ENCODE measurements at places on chromosomes 5 and 9.

DNA sequence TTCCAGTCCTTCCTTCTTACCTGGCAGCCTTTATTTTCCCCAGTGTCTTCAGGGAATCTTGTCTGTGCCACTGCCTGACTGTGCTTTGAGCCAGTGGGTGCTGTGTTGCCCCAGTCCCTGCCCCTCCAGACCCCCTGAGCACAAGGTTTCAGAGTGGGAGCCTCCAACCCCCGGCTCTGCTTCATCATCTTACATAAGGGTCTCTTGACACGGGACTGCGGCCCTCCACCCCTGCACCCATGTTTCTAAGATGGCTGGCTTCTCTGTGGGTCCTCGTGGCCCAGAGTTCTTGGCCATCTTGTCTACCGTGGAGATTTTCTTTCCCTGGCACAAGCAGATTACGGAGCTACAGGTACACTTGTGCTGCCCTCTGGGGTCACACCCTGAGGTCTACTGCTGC lies 194.1 kb downstream of the CACNA1B start:
- DNase-seq: no peak

GRCh38 chr5:158492136-158492535 lies 607.6 kb downstream of the EBF1 start:
- no peak for DNase-seq

GRCh38 chr9:2208465-2208864 lies 193.3 kb downstream of the SMARCA2 start:
- no peak for DNase-seq

- no peak for DNase-seq
Measured at GRCh38 chr9:121282277-121283079, 14.5 kb downstream of the GSN start.

DNA sequence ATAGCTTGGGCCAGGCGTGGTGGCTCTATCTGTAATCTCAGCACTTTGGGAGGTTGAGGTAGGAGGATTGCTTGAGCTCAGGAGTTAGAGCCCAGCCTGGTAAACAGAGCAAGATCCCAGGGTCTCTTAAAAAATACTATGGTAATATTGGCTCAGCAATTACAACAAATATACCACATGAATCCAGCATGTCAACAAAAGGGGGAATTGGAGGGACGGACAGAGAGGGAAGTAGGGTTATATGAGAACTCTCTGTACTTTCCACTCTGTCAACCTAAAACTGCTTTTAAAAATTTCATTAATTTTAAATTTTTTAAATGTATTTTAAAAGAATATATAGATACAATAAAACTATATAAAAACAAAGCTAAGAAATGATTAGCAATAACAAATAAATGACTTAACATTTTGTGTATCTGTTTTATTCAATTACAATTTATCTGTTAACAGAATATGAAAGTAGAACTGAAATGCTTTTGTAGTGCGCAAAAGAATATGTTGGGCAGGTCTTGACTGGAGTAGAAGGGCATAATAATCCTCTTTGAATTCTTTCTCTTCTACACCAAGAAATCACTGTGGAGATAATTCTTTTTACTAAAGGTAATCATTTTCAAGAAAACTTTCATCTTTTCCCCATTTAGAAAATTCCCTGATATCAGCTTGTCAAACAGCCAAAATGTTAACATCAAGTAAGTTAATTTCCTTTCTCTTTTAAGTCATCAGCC lies 12.9 kb upstream of the CDC42SE2 start:
- DNase-seq: no peak

DNA sequence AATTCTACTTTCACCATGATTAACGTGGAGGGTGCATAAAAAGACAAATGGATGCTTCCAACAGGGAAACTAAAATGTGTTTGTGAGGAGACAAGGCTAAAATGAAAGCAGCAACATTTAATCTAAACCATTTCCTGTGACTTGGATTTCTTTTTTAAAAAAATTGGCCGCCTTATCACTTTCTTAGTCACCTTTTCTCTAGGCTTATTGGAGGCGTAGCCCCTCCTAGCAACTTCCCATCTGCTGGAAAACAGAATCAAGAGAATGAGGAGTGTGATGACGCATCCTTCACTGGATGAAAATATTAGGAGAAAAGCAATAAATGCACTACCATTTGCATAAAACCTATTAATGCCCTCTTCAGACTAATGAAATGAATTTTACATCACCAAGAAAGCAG lies 791 bp upstream of the GPR150 start:
- no peak for DNase-seq

- DNase-seq: no peak
Measured at GRCh38 chr5:52740007-52740406, 47.7 kb upstream of the ITGA1 start.

DNA sequence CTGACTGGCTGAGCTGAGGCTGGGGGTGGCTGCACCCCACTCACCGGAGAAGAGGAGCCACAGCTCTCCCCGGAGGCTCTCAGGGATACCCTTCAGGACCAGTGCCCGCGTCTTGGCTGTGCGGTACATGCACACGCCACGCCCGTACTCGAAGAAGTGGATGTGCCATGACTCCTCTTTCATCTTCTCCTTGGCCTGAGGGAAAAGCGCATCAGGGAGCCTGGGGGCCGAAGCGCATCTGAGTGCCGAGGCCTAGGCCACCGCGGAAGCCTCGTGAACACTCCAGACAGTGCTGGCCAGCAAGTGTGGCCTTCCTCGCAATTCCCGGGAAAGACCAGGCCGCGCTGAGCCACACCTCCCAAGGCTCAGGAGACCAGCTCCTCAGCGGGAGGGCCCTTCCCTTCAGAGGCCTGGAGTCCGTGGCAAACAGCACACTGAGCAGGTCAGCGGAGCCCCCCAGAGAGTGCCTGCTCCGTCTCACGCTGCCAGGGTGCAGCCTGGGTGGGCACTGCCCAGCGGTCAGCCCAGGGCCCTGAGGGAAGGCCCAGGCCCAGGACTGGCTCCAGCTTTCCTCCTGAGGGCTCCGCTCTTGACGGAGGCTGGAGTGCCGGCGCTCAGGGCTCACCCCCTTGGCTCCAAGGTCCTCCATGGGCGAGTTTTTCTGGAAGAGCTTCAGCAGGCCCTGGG lies 20.5 kb upstream of the MRNIP start:
- no peak for DNase-seq

DNA sequence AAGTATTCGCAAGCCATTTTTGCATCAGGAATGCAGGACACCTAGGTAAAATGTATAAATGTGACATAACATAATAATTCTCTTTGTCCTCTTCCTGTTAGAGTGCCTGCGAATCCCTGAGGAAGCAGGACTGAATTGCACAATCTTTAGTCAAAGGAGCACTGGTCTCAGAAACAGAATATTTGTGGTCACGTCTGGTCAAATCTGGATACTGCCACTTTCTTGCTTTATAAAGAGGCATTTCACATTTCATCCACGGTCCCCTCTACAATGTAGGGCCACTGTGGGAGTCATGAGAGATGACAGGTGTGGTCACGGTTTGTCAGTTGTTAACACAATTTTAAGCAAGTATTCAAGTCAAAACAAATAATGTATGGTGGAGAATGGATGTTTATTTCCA lies 564.0 kb downstream of the IRX1 start:
- DNase-seq: no peak

GRCh38 chr5:173673295-173674101 lies 57.0 kb upstream of the BOD1 start:
- DNase-seq: no peak

DNA sequence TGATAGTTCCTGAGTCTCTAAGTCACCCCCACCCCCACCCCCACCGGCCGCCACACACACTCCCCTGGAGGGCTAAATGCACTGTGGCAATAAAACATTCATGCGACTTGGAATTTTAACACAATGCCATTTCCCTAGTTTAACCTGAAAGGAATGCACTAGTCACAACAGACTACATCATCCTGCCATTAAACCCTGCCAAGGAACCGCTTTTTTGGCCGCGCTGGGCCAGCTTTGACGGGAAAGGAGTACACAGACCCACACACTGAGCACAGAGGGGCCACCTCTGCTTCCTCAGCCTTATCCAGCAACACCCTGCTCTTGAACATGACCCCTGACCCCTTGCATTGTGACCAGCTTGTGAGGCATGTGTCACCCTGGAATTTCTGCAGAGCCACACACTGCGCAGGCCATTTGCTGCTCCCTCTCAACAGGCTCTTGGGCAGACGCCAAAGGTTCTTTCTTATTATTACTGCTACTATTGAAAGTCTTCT lies 165.3 kb downstream of the BNC2 start:
- DNase-seq: no peak

- no peak for DNase-seq
Measured at GRCh38 chr9:3977614-3978112, 322.2 kb downstream of the GLIS3 start.

DNA sequence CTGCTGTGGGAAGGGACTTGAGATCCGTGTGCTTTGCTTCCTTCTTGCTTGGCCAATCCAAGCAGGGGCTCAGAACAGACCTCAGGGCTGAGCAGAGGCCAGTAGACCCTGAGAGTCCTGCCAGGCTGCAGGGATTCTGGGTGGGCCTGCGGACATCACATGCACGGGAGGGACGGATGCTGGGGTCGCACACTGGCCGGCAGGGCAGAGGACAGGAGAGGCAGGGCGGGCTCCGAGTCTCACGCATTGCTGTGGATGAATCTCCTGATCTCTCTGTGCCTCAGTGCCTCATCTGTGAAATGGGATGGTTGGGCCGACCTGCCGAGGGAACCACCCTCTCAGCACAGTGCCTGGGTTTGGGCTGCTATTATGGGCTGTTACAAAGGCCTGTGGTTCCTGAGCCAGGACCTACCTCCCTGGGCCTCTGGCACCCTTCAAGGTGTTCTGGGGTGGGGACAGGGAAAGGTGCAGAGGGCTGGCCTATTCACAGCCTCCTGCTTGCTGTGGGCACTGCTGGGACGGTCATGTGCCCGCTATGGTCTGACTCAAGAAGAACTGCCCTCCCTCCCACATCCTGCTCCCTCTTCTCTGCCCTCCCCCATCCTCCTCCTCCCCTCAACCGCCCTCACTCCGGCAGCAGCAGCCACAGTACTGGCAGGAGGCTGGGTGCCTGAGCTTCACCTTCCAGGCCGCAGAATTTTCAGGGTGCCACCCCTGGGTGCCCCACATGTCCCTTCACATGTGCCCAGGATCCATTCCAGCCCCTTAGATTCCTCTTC lies 43.3 kb downstream of the NCS1 start:
- DNase-seq: no peak

DNA sequence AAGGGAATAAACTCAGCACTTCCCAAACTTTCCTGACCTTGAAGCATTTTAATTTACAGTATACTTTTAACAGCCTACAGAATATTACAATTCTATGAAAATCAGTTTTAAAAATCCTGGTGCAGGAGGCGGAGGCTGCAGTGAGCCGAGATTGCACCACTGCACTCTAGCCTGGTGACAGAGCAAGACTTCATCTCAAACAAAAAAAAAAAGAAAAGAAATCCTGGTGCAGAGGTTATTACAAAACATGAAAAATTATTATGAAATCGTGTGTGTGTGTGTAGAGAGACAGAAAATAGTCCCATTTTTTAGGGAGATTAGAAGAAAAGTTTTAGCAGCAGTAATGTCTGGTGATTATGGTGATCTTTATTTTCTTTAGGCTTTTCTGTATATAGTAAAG lies 26.9 kb downstream of the GOLPH3 start:
- DNase-seq: no peak

DNA sequence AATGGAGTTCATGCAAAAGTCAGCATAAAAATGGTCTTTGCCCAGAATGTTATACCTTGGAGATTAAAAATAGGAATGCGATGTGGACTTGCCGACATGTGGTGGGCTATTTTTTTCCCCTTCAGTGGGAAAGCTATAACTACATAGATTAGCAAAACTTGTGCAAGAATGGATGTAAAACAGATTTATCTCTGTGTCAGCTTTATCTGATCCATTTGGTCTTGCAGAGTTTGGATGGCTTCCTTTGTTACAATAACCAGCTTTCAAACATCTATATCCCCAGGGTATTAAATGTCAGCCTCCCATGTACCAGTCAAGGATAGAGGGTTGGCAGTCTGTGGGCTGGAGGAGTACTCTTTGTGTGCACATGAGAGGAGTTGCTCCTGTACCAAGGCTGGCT lies 284.9 kb downstream of the TMEM38B start:
- no peak for DNase-seq

DNA sequence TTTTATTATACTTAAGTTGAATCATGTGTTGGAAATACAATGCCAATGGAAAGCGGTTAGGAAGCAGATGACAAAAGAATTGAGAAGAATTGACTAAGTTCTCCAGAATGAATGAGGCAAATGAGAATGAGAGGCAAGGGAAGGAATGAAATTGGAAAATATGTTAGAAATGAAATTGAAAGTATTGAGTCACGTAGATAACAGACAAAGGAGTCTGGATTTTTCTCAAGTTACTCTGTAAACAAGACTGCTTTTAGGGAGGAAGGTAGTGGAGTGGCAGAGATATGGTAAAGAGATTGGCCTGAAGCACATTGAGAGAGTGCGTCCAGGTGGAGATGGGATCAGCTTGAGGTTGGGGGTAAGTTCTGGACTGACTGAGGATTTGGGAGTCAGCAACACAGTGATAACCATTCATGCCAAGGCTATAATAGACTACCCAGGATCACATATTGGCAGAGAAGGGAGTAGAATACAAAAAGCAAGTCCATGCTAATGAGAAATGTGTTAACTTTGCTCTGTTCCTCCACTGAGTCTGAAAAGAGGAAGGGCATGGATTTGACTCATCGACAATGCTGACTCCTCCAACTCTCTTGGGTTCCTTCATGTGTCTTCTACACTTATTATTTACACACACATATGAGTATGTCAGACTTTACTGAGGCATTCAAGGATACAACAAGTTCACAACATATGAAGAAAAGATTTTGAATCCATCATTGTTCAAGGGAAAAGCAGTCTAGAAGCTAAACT lies 814.2 kb upstream of the ZNF608 start:
- no peak for DNase-seq

- DNase-seq: no peak
Measured at GRCh38 chr9:123495731-123496130, 139.7 kb downstream of the CRB2 start.

DNA sequence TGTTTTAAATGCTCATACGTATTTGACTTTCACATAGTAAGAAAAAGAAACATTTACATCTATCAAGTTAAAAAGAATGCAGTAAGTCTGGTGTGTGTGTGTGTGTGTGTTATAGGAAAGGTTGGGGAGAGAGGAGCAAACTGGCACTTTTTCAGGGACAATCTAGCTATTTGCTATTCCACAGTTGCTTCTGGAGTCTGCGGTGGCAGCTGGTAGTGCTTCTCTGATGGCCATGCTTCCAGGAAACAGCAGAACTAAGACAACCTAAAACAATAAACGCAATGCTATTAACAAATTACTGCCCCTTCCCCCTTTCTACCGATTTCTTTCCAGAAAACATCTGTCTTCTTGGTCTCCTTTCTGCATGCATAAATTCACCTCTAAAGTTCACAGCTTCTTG lies 70.0 kb upstream of the CDH10 start:
- no peak for DNase-seq

All from DND-41 (cell line).